SJCRH30 (cell line): ENCODE measurements at places on chromosomes 12 and 14. TPM values are rescaled to one million over a fixed set of nuclear protein-coding genes. Genes with fewer than 3 reads are reported as not detected.

DNA sequence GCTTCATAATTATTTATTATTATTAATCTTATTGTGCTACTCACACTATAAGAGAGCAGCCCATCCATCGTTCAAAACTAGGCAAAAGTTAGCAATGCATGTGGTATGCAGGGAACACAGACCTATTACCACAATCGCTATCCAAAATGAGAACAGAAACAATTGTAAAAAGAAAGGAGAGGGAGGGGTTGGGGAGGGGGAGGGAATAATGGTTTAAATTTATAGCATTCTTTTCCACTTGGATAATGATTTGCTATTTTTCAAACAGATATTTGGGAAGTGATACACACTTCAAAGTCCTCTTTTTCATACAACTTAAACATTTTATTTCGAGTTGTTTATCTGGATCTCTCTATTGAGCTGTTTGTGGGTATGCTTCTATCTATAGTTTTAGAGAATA is 248.6 kb upstream of the SOX5 start:
- DNase-seq: no peak

SYCP3 gene
- total RNA-seq: 0.03 and 0.04 TPM in 2 replicates

ANO2 gene
- 2.2 and 2.3 TPM in 2 replicates for total RNA-seq

DNA sequence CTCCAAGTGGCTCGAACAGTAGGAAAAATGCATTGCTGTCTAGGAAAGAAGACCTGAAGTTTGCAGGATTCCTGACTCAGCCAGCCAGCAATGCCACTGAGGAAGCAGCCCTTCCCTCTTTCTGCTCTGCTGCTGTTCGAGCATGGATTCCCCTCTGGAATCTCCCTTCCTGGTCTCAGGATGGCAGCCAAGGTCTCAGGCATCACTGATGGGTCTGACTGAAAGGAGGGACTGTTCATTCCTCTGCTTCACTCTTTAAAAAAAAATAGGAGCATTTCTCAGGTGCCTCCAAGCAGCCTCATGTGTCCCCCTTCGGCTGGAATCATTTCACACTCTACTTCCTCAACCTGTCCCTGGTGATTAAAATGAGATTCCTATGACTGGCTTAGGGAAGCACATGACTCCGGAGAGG is 62.4 kb downstream of the SLC15A4 start:
- no peak for DNase-seq

HOXC9 gene
- total RNA-seq: 5.6 and 7.1 TPM in 2 replicates

- no peak for DNase-seq
These were observed 170.6 kb upstream of the MDGA2 start for GRCh38 chr14:47846008-47846407.

DNA sequence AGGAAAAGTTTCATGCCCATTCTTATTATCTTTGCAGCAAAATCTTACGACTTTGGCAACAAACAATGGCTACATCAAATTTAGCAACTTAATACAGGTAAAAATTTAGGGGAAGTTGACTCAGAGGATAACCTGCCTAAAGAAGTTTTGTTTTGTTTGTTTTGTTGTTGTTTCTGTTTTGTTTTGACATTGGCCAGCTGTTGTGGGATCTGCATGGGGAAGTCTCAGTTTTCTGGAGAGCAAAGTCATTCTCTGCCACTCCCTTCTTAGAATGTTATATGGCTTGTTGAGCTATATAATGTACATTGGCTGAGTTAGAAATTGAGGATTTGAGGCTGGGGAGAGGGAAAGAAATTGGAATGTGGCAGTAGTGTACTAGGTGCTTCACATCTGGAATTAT is 109.5 kb downstream of the NT5DC3 start:
- DNase-seq: no peak

DNAJC22 gene
- total RNA-seq: 10.7 and 11.9 TPM in 2 replicates

DNA sequence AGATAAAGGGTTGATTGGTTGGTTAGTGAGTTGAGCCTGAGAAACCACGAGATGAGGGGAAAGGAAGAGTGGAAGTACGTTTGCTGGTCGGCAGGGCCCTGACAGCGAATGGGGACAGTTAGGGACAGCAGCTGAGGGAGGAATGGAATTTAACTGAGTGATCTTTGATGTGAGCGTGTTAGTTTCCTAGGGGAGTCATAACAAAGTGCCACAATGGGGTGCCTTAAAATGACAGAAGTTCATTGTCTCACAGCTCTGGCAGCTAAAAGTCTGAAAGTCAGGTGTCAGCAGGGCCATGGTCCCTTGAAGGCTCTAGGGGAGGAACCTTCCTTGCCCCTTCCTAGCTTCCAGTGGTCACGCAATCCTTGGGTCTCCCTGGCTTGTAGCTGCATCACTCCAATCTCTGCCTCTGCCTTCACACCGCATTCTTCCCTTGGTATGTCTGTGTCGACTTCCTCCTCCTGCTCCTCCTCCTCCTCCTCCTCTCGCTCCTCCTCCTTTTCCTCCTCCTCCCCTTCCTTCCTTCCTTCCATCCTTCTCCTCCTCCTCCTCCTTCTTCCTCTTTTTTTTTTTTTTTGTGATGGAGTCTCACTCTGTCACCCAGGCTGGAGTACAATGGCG is 26.0 kb upstream of the RIN3 start:
- no peak for DNase-seq

GPRC5A gene
- 15.6 and 18.0 TPM in 2 replicates for total RNA-seq

KRT74 gene
- not detected in 2 replicates for total RNA-seq

GRCh38 chr12:76680940-76681339 is 83.0 kb upstream of the ZDHHC17 start:
- DNase-seq: no peak

GRCh38 chr12:120468325-120468820 is 1.2 kb downstream of the SRSF9 start:
- DNase-seq: peak; percentile 38

GRCh38 chr12:88549929-88550328 is 30.3 kb downstream of the KITLG start:
- no peak for DNase-seq

- DNase-seq: no peak
These were observed 138.2 kb downstream of the RGS6 start for GRCh38 chr14:72070458-72070857.

GRCh38 chr14:103225062-103225461 is 101.8 kb downstream of the TNFAIP2 start:
- DNase-seq: no peak

- no peak for DNase-seq
These were observed 42.7 kb upstream of the NID2 start for GRCh38 chr14:52111583-52111982.

- DNase-seq: peak; percentile 18
These were observed 5.4 kb downstream of the MAGOHB start for GRCh38 chr12:10607885-10608458.

DNA sequence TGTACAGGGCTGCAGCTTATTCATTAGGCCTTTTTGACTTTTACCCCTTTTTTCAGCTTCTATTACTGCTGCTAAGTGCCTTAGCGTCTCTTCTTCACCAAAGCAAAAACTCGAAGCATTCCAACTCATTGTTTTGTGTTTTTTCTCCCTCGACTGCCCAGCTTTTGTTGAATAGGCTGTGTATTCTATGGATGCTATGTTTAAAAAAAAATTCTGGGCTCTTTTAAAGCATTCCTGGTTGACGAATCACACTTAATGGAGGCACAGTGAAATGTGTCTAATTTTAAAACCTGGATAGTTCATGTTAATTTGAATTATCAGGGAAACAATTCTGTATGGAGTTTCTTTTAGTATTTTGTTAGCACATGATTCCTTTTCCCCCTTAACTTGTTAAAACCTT is 29.7 kb downstream of the KTN1 start:
- no peak for DNase-seq

- DNase-seq: no peak
These were observed 380.0 kb downstream of the LRFN5 start for GRCh38 chr14:41986700-41987099.

- DNase-seq: no peak
These were observed 1.4 kb downstream of the KTN1 start for GRCh38 chr14:55581342-55581771.

GRCh38 chr14:86057018-86057667 is 527.2 kb downstream of the FLRT2 start:
- DNase-seq: peak; percentile 63

GRCh38 chr12:52949413-52950331 is 754 bp downstream of the KRT18 start:
- peak; percentile 53 for DNase-seq

DNA sequence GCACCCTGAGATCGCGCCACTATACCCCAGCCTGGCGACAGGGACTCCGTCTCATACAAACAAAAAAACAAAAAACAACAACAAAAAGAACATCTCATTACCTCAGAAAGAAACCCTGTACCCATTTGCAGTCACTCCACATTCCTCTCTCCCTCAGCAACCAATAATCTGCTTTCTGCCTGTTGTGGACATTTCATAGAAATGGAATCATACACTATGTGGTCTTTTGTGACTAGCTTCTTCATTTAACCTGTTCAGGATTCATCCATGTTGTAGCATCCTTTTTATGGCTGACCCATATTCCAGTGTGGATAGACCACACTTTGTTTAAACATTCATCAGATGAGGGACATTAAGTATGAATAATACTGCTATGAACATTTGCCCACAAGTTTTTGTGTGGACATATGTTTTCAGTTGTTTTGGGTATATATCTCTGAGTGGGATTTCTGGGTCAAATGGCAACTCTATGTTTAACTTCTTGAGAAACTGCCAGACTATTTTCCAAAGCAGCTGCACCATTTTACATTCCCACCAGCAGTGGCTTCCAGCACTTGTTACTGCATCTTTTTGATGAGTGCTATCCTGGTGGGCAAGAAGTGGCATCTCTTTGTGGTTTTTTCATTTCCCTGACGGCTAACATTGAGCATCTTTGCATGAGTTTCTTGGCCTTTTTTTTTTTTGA is 5.9 kb upstream of the RCOR1 start:
- DNase-seq: no peak

- DNase-seq: no peak
These were observed 74.3 kb upstream of the FICD start for GRCh38 chr12:108440736-108441135.

LTB4R2 gene
- total RNA-seq: 4.4 and 5.3 TPM in 2 replicates

DNA sequence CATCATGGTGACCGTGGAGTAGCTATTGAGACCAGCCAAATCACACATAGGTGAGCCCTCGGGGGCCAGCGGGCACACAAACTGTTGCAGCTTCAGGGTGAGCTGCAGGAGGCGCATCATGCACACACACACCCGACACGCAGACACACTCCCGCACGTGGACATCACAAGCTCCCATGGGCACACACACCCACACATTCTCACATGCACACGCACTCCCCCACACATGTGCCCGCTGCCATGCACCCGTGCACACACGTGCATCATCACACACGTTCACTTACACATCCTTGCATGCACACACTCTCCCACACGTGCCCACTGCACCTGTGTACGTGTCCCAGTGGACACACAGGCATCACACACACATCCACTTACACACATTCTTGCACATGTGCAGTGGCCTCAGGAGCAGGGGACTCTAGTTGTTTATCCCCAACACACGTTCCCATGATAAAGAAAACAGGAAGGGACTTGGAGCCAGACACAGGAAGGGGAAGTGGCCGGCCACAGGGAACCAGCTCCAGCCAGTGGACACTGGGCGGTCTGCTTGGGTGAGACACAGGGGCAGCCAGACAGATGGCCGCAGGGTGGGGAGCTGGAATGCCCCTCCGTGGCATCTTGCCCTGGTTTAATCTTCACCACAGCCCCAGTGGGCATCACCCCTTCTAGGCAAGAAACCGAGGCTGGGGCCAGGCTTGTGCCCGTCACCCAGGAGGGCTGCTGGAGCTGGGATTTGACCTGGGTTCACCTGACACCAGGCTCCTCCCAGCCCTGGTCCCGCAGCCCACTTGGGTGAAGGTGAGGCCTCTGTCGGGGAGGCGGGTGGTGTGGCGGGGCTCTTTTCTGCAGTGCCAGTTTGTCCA is 49.7 kb downstream of the CYP46A1 start:
- peak; percentile 1 for DNase-seq

DNA sequence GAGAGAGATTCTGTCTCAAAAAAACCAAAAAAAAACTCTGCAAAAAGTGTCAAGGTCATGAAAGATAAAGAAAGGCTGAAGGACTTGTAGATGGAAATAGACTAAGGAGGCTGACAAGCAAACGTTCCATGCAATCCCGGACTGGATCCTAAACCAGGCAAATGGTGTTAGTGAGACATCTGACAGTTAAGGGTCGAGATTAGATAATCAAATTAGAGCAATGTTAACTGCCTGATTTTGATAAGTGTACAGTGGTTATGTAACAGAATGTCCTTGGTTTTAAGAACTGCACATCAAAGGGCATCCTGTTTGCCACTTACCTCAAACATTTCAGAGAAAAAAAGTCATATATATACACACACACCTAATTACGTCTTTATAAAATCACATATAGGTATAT is 3.5 kb upstream of the RAN start:
- no peak for DNase-seq

- no peak for DNase-seq
These were observed 131.8 kb downstream of the KITLG start for GRCh38 chr12:88448337-88448915.

DNA sequence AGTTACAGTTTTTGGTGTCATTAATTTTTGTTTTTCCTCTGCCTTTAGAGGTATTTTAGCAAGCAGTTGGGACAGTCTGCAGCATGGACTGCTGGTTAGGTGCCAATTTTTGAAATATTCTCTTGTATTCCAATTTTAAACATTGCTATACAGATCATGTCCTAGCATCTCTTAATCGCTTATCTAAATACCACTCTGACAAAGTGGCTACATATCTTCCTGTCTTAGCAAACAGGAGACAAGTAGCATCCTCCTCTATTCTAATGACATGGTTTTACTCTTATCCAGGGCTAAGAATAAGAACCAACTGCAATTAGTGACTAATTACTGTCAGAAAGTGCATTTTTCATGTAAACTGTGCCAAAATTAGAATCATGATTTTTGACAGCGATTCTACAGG is 117.8 kb upstream of the ATP2B1 start:
- no peak for DNase-seq

DNA sequence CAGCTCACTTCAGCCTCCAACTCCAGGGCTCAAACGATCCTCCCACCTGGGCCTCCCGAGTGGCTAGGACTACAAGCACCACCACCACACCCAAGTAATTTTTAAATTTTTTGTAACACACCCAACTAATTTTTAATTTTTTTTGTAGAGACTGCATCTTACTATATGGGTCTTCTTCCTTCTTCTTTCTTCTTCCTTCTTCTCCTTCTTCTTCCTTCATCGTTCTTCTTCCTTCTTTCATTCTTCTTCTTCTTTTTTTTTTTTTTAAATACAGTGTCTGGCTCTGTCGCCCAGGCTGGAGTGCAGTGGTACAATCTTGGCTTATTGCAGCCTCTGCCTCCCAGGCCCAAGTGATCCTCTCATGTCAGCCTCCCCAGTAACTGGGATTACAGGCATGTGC is 965 bp upstream of the CREBL2 start:
- DNase-seq: no peak

KRT73 gene
- total RNA-seq: not detected in 2 replicates

DNA sequence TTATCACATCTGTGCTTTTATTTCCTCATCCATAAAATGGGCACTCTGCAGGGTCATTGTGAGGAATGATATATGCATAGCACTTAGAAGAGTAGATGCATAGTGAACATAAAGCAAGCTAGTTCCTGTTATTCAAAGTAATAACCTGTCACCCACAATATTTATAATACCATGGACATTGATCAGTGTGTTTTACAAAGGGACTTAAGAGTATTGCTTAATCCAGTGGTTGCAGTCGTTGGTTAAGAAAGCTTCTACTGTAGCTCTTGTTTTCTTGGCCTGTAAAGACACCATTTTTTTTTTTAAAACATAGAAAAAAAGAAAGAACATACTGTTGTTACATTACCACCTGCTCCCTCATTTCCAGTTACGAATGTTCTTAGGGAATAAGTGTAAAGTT is 13.1 kb downstream of the METAP2 start:
- DNase-seq: no peak
